ENCODE measurements at places on chromosomes 5 and 9. TPM values are rescaled to one million over a fixed set of nuclear protein-coding genes. Genes with fewer than 3 reads are reported as not detected.

DNA sequence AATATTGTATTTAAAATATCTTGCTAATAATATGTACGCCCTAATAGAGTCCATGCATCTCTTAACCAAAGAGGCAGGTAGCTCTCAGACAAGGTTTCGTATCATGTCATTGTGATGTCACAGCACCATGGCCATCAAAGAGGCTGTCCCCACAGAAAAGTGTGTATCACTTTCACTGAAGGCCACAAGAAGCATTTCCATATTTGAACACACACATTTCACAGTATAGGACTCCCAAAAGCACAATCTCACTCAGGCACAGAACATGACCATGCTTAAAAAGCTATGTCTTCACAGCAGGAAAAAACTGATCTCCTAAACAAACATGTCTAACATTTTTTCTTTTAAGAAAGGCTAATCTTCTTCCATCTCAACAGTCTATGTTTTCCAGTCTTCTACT lies 133.8 kb downstream of the DENND1A start:
- DNase-seq: no peak

- no peak for DNase-seq
Measured at GRCh38 chr5:174087783-174088182, 42.3 kb downstream of the NSG2 start.

DNA sequence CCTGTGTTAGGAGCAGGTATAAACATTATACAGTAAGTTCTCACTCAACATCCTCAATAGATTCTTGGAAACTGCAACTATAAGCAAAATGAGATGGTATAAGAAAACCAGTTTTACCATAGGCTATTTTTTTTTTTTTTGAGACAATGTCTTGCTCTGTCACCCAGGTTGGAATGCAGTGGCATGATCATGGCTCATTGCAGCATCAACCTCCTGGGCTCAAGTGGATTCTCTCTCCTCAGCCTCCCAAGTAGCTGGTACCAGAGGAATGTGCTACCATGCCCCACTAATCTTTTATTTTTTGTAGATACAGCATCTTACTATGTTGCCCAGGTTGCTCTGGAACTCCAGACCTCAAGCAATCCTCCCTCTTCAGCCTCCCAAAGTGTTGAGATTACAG lies 50.1 kb upstream of the ADRB2 start:
- DNase-seq: no peak

DNA sequence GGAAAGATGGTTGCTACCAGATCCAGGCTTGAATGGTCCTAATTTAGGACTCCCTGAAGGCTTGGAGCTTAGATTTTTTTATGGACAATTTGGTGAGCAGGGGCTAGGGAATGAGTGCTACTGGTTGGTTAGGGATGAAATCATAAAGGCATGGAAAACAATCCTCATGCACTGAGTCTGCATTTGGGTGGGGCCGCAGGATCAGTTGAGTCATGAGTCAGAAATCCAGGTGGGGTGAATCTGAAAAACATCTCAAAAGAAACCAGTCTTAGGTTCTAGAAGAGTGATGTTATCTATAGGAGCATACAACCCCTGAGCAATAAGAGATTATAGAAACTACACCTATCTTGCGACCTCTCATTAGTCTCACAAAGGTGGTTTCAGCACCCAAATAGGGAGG lies 300.0 kb downstream of the KIF4B start:
- no peak for DNase-seq

DNA sequence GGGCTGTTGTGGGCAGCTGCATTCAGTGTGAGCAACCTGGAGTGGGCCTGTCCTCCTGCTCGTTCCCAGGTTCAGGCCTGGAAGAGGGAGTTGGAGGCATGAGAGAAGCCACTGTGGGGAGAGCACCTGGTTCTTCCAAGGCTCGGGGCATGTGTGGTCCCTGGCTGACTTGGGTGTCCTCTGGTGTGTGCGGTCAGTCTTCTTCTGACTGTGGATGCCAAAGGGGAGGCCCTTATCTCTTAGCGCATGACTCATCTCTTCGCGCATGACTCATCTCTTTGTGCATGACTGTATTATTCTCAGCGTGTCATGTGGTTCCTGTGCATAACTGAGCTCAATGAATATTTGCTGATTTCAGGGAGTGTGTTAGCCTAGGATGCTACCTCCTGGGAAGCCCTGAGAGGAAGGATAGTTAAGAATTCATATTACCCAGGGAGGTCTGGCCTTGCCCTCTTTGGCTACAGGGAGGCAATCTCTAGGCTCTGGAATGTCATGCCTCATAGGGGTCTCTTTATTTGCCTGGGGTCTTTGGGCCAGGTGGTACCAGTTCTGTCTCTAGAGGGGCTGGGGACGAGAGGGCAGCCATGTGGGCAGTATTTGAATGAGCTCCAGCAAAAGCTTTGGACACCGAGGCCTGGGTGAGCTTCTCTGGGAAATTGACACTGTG lies 188.7 kb downstream of the HSPA4 start:
- DNase-seq: no peak

DNA sequence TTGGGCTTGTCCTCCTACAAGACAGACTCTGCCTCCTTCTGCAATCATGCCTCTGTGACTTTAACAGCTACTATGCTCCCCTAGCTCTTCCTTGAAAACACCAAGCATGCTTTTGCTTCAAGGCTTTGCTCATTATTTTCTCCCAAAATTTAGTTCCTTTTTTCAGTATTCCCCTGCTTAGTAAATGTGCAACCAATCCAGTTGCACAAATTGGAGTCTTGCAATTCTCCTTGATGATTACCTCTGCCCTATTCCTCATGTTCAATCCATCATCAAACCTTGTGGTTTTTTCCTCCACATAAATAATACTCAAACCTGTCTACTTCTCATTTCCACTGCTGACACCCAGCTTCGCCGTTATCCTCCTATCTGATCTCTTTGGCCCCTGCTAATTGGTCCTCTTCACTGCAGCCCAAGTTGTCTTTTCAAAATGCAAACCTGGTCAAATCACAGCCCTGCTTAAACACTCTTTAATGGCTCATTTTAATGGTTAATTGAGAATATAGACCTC lies 296.3 kb downstream of the CWC27 start:
- no peak for DNase-seq

DNA sequence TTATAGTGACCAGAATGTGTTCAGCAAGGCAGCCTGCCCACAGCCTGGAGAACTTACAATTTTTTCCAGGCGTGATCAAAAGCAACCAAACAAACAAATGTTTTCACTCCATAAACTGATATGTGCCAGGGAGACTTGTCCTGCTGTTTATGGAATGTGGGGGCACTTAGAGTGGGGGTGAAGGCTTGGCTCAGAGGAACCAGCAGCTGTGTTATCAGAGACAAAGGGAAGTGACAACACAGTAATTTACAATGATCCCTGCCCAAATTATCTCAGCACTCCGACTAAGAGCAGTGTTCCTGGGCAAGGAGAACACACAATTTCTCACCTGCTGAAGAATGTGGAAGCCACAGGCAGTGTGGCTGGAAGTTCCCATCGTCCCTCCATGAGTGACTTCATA lies 429.1 kb upstream of the IRX4 start:
- no peak for DNase-seq

The TMED9 gene
- 117 TPM for total RNA-seq

The EIF4EBP3 gene
- 11.0 TPM for total RNA-seq

All from posterior vena cava (tissue), 2 donors.